MG63 (cell line): ENCODE measurements at places on chromosomes 6 and 20. TPM values are rescaled to one million over a fixed set of nuclear protein-coding genes. Genes with fewer than 3 reads are reported as not detected.

Gene SAMD10
- 0.07 and 3.9 TPM in 2 replicates for total RNA-seq

Gene CCN6
- total RNA-seq: not detected in 2 replicates

Gene DEFB132
- total RNA-seq: not detected in 2 replicates

GRCh38 chr6:140049251-140049650 lies 674.8 kb upstream of the CITED2 start:
- DNase-seq: no peak

- no peak for DNase-seq
Observed at GRCh38 chr20:4267242-4267641, 251.9 kb upstream of the RNF24 start.

- no peak for DNase-seq
Observed at GRCh38 chr20:44851545-44851944, 34.0 kb upstream of the YWHAB start.

GRCh38 chr6:64256483-64256882 lies 620.9 kb downstream of the PHF3 start:
- DNase-seq: no peak

DNA sequence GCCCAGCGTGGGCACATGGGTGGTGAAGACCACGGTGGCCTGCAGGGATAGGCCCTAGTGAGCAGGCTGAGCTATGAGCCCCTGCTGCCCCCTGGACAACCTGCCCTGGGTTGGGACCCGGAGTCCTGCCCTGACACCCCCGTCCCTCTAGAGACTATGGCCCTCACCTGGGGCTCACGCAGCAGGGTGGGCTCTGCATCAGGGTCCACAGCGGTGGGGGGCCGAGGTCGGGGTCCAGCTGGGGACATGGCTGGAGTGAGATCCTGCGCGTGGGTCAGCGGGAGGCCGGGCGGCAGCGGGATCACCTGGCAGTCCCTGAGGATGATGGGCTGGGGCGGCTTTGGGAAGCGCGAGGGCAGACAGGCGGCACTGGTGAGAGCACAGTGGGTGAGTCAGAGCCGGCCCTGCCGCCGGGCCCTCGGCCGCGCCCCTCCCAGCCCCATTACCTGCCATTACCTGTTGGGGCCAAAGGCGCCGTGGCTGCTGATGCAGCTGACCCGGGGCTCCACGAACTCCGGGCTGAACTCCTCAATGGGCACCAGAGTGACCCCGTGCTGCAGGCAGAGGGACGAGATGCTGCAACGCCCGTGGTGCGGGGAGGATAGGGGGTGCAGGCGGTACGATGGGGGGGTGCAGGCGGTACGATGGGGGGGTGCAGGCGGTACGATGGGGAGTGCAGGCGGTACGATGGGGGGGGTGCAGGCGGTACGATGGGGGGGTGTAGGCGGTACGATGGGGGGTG lies 27.9 kb downstream of the ADRM1 start:
- DNase-seq: no peak

- DNase-seq: no peak
Observed at GRCh38 chr6:156219973-156220372, 557.2 kb upstream of the ARID1B start.

DNA sequence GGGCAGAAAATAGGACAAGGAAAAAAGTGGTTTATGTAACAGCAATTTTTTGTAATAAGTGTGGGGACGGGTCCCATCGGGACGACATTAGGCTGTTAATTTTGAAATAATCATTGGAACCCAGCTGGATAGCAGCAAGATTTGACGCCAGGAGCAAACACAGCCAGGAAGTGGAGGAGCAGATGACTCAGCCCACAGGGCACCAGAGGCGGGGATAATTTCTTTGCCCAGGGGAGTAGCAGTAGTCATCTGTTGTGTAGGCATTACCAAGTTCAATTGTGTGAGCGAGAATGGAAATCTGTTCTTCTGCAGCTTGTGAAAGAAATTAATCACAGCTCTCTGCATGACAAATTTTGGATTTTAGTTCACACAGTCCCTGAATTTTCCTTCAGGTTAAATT lies 22.6 kb upstream of the RIN2 start:
- peak; percentile 85 for DNase-seq

DNA sequence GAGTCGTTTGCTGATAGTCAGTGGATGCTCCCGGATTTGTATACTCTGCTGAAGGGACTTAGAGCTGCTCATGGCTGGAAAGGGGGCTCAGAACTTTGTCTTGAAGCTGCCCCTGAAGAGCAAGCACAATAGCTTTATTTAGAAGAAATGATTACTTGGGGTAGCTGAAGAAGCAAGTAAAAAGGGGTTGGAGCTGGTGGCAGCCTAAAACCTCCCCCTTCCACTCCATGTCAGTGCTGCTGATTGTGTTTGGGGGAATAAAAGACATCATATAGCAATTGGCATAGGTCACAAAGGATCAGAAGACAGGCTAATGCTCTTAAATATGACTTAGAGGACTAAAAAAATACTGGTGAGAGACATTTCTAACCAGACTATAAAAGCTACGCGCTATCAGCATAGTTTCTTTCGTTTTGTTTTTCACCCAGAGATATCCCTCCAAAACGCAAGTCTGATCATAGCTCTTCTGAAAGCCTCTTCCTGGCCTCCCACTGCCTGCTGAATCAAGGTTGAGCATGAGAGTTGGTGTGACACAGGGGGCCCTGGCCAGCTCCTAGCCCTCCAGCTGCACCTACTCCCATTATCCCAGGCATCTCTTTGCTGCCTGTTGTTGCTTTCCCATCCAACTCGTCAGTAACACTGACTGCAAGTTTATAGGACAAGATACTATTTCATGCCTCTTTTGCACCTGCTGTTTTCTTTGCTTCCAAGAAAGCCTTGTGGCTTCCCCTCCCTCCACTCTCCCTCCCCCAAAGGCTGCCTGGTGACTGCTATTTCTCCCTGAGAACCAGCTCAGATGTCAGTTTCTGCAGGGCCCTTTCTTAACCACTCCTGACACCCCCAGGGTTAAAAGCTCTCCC lies 33.9 kb upstream of the SGK1 start:
- DNase-seq: no peak
